ENCODE measurements at places on chromosomes 7 and 10.
A peak's percentile ranks its signal among the peaks of the same experiment; 100 is the strongest.

- no peak for DNase-seq
Observed at GRCh38 chr10:2933071-2933470, 134.3 kb upstream of the PFKP start.

DNA sequence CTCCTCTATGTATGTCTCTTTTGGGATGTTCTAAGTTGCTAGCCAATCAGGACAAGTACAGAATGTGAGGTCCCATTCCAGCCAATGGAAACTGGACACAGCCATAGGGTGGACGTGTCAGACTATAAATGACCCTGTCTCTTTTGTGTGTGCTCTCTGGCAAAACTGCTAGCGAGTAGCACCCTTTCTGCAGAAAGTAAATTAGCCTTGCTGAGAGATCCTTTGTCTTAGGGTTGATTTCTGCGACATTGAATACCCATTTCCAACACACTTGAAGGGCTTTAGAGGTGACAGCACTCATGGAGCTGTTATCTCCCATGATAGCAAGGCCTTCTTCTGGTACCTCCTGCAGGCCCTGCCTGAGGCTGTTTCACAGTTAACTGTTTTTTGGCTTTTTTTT is 107.5 kb downstream of the CCNY start:
- DNase-seq: no peak

DNA sequence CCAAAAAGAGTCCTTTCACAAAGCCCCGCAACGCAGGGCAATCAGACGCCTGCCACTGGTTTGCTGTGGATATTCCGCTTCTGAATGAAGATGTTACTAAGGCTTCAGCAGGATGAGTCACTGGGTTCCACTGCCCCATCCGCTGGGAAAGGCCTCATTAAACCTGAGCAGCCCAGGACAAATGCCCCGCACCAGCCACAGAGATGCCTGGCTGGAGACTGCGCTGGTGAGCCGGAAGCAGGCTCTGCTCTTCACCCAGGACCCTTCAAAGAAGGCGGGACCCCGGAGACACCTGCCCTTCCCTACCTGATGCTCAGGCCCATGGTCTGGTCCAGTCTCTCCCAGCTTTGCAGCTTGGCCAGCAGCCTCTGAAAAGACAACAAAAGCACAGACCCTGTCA is 19.8 kb downstream of the MAD1L1 start:
- no peak for DNase-seq

GRCh38 chr10:32963096-32963495 is 5.1 kb upstream of the ITGB1 start:
- no peak for DNase-seq

DNA sequence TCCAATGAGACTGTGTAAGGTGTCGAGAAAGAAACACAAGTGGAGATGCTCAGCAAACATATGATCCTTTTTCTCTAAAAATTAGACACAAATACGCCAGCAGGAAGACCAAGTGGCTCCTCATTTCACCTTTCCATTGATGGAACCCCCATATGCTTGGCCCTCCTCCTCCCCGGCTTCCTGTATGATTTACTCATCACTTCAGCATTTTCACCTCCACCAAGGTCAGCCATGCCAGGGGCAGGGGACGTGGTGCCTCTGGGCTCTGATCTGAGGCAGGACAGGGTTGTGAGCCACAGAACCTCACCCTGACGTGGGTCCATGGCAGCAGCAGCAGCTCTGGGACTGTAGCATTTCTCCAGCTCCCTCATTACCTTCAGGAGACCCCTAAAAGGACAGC is 116.8 kb upstream of the PFKP start:
- no peak for DNase-seq

GRCh38 chr10:71696628-71697326 is 22.8 kb downstream of the C10orf105 start:
- peak; percentile 26 for DNase-seq

DNA sequence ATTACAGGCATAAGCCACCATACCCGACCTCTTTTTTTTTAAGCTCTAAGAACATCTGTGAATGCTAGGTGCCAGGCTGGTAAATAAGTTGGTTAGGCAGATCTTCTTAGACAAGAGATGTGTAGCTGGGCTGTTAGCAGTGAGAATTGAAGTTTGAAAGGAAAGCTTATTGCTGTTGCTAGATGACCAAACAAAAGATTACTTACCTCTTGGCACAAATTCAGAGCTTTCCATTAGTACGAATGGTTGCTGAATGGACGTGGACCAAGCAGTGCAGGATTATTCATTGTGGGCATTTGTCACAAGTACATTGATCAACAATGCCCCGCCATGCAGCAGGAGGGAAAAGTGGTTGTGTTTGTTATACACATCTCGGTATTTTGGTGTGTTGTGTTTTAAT is 131.2 kb downstream of the GFRA1 start:
- no peak for DNase-seq

GRCh38 chr7:84735011-84735410 is 451.8 kb downstream of the SEMA3D start:
- DNase-seq: no peak

DNA sequence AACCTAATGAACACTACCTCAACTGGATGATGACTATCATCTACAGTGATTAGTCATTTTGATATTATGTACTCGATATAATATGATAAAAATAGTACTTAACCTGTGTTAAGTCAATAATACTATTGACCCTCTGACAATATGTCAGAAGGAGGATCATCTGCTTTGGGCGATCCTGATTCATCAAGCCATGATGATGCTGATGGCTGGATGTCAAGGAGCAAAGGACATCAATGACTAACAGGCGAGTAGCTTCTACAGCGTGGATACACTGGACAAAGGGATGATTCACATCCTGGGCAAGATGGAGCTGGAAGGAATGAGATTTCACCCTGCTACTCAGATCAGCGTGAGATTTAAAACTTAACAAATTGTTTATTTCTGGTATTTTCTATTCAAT is 94.4 kb upstream of the SKAP2 start:
- no peak for DNase-seq
